Mammary epithelial cell (primary cell): ENCODE measurements at places on chromosomes 7 and 10. TPM values are rescaled to one million over a fixed set of nuclear protein-coding genes. Genes with fewer than 3 reads are reported as not detected.

Gene SLC4A2
- total RNA-seq = 46.5 TPM

Gene CYP51A1
- total RNA-seq = 238 TPM

Gene CC2D2B
- not detected in 2 replicates for total RNA-seq

Gene CFAP69
- 5.0 TPM for total RNA-seq

Gene TEX36
- total RNA-seq = not detected

Gene ACSM6
- not detected for total RNA-seq

Gene ACSL5
- total RNA-seq = 0.17 TPM

Gene TMEM225B
- not detected for total RNA-seq

Gene OR9A2
- total RNA-seq = not detected

Gene PPP1R3C
- 11.3 TPM for total RNA-seq

Gene IRF5
- total RNA-seq = 12.7 TPM

Gene CYP3A4
- not detected for total RNA-seq

Gene CUZD1
- 1.2 and 1.3 TPM in 2 replicates for total RNA-seq

Gene EPO
- total RNA-seq = not detected in 2 replicates

Gene FXYD4
- not detected in 2 replicates for total RNA-seq

Gene RBP4
- total RNA-seq = not detected in 2 replicates

Gene LCOR
- 32.3 TPM for total RNA-seq

Gene GIMAP1
- total RNA-seq = not detected

Gene FGL2
- under 0.01 TPM for total RNA-seq

Gene C7orf33
- total RNA-seq = not detected

Gene GALNT17
- not detected for total RNA-seq

Gene PDCD11
- total RNA-seq = 53.2 TPM

Gene CTAGE8
- total RNA-seq = 4.5 TPM

Gene CELF2
- total RNA-seq = 0.19 and 0.45 TPM in 2 replicates

Gene CAV1
- 894 TPM for total RNA-seq

Gene TMEM184A
- 9.2 TPM for total RNA-seq

Gene TBXAS1
- not detected for total RNA-seq

Gene MYO1G
- not detected in 2 replicates for total RNA-seq

Gene CD36
- 0.50 TPM for total RNA-seq

Gene INA
- total RNA-seq = 1.0 TPM

Gene LIPJ
- total RNA-seq = 0.17 TPM

Gene CPXM2
- total RNA-seq = not detected in 2 replicates

Gene DOCK1
- 115 TPM for total RNA-seq

Gene MCM10
- 3.5 and 25.4 TPM in 2 replicates for total RNA-seq

Gene NANOS1
- total RNA-seq = 1.2 and 2.3 TPM in 2 replicates

Gene PTPRE
- total RNA-seq = 66.1 and 70.5 TPM in 2 replicates

Gene UCN3
- not detected in 2 replicates for total RNA-seq

Gene NYAP1
- total RNA-seq = 0.80 and 1.5 TPM in 2 replicates

Gene POLR1F
- total RNA-seq = 19.7 TPM

Gene DYNC1I1
- 1.8 TPM for total RNA-seq
